Keratinocyte (primary cell): ENCODE measurements at places on chromosomes 12 and 14. TPM values are rescaled to one million over a fixed set of nuclear protein-coding genes. Genes with fewer than 3 reads are reported as not detected.

APOLD1 gene
- 0.34 to 0.36 TPM (median 0.34 TPM) in 3 replicates for polyA plus RNA-seq

- no peaks in the 10 kb centered on the region for H3K36me3 ChIP-seq
- H3K27ac ChIP-seq, result no peak overlapping the region
- H3K4me1 ChIP-seq, result no peaks in the 10 kb centered on the region
- no peaks in the 10 kb centered on the region for H3K27me3 ChIP-seq
- no peak for DNase-seq
Observed at GRCh38 chr12:128840862-128841468, 12.3 kb upstream of the GLT1D1 start.

DNA sequence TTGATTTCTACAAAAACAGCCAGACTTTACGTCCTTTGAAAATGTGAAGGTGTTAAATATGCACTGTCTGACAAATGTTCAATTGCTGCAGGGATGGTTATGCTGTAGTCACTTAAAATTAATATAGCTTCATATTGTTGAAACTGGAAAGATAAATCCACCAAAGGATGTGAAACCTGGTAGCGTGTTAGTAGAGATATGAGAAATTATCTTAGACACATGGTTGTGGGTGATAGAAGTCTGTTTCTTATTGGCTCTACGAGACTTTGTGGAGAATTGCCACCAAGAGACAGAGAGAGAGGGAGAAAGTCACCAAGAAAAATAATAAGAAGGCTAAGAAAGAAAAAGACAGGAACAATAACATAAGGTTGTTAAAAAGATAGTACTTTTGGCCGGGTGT is 2.6 kb upstream of the CAPRIN2 start:
- H3K27ac ChIP-seq, result no peak overlapping the region
- H3K4me3 ChIP-seq, result no peak overlapping the region
- H3K36me3 ChIP-seq, result no peaks in the 10 kb centered on the region
- DNase-seq, result no peak
- no peaks in the 10 kb centered on the region for H3K27me3 ChIP-seq

DNA sequence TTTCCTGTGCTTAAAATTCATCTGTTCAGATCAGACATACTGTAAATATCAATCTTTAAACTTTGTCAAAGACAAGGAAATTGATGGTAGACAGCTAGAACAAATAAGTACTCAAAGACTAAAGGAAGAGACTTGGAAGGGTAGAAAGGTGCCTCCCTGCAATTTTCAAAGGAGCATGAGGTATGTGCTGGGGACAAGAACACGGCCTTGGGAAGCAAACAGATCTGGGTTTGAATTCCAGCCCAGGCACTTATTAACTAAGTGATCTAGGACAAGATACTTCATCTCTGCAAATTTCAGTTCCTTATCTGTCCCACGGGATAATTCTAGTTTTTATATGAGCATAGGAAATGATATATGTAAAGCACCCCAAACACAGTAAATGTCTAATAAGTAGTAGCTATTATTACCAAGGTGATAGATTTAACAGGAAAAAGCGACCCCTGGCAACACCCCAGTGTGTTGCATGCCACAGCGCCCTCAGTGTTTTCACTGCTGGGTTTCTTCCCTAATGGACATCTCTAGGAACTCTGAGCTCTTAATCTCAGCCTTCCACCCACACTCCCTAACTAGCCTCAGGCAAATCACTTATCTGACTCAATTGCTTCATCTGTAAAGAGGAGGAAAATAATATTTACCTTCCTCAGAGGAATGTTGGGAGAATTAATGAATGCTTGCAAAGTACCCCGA is 44.7 kb upstream of the BMP4 start:
- H3K4me3 ChIP-seq, result no peak overlapping the region
- H3K27ac ChIP-seq, result no peak overlapping the region
- H3K4me1 ChIP-seq, result no peaks in the 10 kb centered on the region
- DNase-seq, result no peak
- H3K36me3 ChIP-seq, result no peaks in the 10 kb centered on the region

PTPRB gene
- 0.33 to 0.65 TPM (median 0.46 TPM) in 3 replicates for polyA plus RNA-seq

EML1 gene
- 0.84 to 1.8 TPM (median 0.85 TPM) in 3 replicates for polyA plus RNA-seq

- no peaks in the 10 kb centered on the region for H3K36me3 ChIP-seq
- no peaks in the 10 kb centered on the region for H3K27me3 ChIP-seq
- no peak for DNase-seq
- H3K4me3 ChIP-seq, result no peak overlapping the region
- no peak overlapping the region for H3K27ac ChIP-seq
- no peaks in the 10 kb centered on the region for H3K4me1 ChIP-seq
Observed at GRCh38 chr14:29724991-29725390, 202.7 kb downstream of the PRKD1 start.

GRCh38 chr12:49642370-49642802 is 19.0 kb downstream of the PRPF40B start:
- no peaks in the 10 kb centered on the region for H3K27me3 ChIP-seq
- no peak for DNase-seq
- no peak overlapping the region for H3K4me3 ChIP-seq
- H3K36me3 ChIP-seq, result peaks cover 26% of the 10 kb centered on the region
- peaks cover 15% of the 10 kb centered on the region for H3K4me1 ChIP-seq

SLCO1C1 gene
- not detected in 3 replicates for polyA plus RNA-seq

DNA sequence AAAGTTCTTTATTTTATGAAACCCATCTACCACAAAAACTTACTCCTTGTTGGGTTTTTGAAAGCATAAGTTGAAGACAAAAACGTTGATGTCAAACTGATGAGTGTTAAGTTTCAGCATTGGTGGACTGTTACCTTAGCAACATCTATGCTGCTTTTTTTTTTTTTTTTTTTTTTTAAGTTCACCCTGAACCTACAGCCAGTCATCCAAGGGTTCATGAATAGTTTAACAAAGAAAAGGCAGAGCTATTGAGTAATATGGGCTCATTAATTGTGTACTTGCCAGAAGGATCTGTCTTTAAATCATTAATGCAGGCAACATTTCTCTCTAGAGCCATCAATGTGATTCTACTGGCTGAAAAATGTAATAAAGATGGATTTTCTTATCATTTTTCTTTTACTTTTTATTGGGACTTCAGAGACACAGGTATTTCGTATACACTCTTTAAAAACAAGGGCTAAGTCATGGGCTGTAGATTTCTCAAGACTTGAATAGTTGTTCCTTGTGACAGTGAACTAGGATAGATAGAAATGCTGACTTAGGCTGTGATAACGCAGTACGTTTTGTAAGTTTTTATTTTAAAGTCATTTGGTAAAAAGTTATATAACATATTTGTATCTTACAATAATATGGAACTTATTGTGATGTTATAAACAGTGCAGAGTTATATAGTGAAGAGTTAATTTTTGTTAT is at the start of gene PTPRQ:
Gene PTPRQ, plus strand, starts transcription at position 262 of the 693 bp plus-strand sequence. Its CDS starts 111 bp downstream, at position 373.
- peaks cover 9% of the 10 kb centered on the region for H3K4me1 ChIP-seq
- no peak for DNase-seq
- H3K36me3 ChIP-seq, result no peaks in the 10 kb centered on the region
- H3K4me3 ChIP-seq, result no peak within 1 kb of the TSS
- H3K27ac ChIP-seq, result no peak within 1 kb of the TSS

GRCh38 chr12:112466011-112466422 is 47.3 kb downstream of the PTPN11 start:
- H3K27ac ChIP-seq, result no peak overlapping the region
- no peaks in the 10 kb centered on the region for H3K27me3 ChIP-seq
- DNase-seq, result no peak
- H3K4me3 ChIP-seq, result no peak overlapping the region
- peaks cover 7% of the 10 kb centered on the region for H3K36me3 ChIP-seq

GRCh38 chr14:61112506-61112905 is 131.5 kb downstream of the SLC38A6 start:
- no peak overlapping the region for H3K4me3 ChIP-seq
- no peaks in the 10 kb centered on the region for H3K4me1 ChIP-seq
- H3K27ac ChIP-seq, result no peak overlapping the region
- no peaks in the 10 kb centered on the region for H3K27me3 ChIP-seq
- no peak for DNase-seq

DNA sequence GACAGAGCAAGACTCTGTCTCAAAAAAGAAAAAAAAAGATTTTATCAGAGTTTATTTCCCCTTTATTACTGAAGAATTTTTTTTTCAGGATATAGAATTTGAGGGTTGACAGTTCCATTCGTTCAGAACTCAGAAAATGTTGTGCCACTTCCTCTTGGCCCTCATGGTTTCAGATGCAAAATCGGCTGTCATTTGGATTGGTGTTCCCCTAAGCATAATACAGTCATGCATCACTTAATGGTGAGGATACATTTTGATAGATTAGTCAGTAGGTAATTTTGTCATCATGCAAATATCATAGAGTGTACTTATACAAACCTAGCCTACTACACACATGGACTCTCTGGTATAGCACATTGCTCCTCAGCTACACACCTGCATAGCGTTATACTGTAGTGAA is 263.9 kb upstream of the RTL1 start:
- H3K27ac ChIP-seq, result no peak overlapping the region
- no peak for DNase-seq
- H3K27me3 ChIP-seq, result no peaks in the 10 kb centered on the region
